ENCODE measurements at places on chromosomes 1 and 21.
A peak's percentile ranks its signal among the peaks of the same experiment; 100 is the strongest.

GRCh38 chr1:170698301-170699275 is 34.7 kb downstream of the PRRX1 start:
- DNase-seq = no peak

- no peak for DNase-seq
Observed at GRCh38 chr1:219160967-219161366, 12.7 kb upstream of the LYPLAL1 start.

- no peak for DNase-seq
Observed at GRCh38 chr1:35605071-35605866, 32.2 kb downstream of the TFAP2E start.

- no peak for DNase-seq
Observed at GRCh38 chr1:9241891-9242290, 7.3 kb downstream of the H6PD start.

DNA sequence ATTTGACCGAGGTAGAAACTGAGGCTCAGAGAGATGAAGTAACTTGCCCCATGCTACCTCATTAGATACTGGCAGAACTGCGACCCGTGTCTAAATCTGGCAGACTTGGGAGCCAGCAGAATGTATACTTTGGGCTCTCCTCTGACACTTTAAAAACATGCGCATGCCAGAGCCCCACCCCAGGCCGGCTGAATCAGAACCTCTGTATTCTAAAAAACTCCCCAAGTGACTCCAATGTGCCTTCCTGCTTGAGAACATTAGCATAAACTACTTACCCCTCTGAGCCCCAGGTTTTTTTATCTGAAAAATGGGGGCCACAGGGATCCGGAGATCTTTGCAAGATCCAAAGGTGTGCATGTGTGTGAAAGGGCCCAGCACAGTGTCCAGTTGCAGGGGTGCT is 344.7 kb upstream of the USP24 start:
- no peak for DNase-seq

- no peak for DNase-seq
Observed at GRCh38 chr21:28135646-28136045, 857.0 kb downstream of the LTN1 start.

GRCh38 chr1:33381977-33382376 is 48.9 kb downstream of the PHC2 start:
- DNase-seq = peak; percentile 18

DNA sequence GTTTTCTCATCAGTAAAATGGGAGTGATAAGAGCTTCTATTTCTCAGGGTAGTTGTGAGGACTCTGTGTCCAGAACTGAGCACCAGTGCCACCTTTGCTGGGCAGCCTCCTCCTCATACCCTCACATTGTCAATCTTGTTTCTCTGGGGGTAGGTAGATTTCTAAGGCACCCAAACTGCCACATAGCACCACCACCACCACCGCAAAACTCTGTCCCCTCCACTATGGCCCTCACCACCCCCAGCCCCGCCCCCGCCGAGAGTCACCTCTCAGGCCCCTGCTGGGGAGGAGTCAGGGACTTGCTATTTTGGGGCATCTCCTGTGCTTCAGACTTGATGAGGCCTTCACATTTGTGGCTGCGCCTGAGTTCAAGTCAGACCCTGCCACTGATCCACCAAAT is 549.2 kb downstream of the PTPRU start:
- DNase-seq = no peak

DNA sequence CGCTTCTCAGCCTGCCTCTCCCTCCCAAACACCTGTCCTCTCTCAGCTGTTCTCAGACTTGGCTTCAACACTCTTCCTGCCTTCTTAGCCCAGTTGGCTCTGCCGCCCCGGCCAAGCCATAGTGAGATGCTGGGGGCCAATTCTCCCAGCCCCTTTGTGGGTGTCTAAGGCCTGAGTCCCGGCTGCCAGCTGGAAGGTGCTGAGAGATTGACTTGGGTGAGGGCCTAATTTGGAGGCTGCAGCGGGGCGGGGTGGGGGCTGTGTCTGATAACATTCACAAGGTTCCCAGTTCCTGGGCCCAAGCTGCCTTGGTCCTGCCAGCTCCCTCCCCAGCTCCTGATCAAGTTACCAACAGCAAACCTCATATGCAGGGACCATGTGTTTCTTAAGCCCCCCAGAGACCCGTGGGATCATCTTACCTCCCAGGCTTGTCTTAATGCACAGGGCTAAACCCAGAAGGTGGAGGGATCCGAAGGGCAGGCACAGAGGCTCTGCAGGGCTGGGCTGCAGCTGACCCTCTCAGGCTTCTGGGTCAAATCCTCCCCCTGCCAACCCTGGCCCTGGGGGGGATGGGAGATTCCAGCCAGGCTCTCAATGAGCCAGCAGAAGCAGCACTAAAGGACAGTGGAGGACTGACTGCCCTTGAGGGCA is 9.8 kb downstream of the INKA2 start:
- DNase-seq = peak; percentile 52

- DNase-seq = no peak
Observed at GRCh38 chr1:156268336-156268735, 14.3 kb downstream of the SMG5 start.

DNA sequence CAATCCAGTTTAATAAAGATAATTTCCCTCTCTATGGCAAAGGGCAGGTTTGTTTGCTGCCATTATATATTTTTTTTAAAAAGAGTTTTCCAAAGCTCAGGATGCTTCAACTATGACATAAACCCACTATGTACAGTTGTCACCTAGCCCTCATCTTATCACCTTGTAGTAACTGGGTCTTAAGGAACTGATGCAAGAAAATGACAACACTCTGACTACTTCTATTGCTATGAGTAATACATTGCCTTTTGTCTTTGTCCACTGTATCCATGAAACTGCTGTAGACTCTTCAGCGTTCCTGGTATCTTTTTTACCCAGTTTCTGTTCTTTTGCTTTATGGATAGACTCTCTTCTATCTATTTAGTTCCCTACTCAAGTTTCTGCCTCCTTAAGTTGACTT is 586.5 kb downstream of the NEGR1 start:
- no peak for DNase-seq

GRCh38 chr21:46041183-46041582 is 56.7 kb upstream of the COL6A2 start:
- DNase-seq = no peak

- DNase-seq = no peak
Observed at GRCh38 chr1:201511941-201512539, 5.1 kb upstream of the CSRP1 start.

GRCh38 chr1:240973875-240974274 is 361.9 kb upstream of the GREM2 start:
- no peak for DNase-seq

GRCh38 chr1:154324669-154325582 is at the start of gene ATP8B2:
Gene ATP8B2 (plus strand): TSS chr1:154325525. CDS start chr1:154328142, 2,617 bp downstream.
- DNase-seq = peak; percentile 87

DNA sequence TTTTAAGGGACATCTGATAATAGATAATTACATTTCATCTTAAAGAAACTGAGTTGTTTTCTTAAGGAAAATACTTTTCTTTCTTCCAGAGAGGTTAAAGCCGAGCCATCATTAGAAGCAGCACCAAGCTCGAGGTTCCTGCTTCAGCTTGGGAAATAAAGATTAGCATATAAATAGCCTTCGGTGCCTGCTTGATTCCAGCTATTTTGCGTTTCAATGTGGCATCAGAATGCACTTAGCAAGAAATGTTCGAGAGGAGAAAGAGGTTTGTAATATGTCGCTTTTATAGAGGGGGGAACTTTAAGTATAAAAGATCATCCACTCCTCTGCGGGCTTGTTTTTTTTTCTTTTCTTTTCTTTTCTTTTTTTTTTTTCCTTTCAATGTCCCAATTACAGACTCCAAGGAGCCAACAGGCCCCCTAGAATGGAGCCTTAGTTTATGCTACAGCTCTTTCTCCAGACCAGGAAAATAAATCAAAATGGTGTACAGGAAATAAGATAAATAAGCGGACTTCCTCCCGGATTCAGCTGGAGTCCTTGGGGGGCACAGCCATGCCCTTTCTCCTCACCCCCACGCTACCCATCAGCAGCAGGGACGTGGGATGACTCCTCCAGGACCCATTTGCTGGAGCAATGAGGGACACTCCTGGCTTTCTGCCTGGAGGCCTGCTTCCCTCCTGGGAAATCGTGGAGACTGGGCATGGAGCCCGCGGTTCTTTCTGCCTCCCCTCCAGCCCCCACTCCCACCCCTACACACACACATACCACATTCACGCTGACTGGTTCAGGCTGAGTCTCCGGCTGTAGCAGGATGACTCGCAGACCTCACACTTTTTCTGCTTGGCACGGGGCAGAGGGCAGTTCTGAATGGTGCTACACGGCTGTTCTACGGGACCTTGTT is 131.6 kb downstream of the RRAGC start:
- peak; percentile 73 for DNase-seq
